ENCODE measurements at places on chromosomes 5 and 9.
A peak's percentile ranks its signal among the peaks of the same experiment; 100 is the strongest.

- DNase-seq = no peak
These were observed 26.6 kb upstream of the IL17B start for GRCh38 chr5:149405550-149406202.

DNA sequence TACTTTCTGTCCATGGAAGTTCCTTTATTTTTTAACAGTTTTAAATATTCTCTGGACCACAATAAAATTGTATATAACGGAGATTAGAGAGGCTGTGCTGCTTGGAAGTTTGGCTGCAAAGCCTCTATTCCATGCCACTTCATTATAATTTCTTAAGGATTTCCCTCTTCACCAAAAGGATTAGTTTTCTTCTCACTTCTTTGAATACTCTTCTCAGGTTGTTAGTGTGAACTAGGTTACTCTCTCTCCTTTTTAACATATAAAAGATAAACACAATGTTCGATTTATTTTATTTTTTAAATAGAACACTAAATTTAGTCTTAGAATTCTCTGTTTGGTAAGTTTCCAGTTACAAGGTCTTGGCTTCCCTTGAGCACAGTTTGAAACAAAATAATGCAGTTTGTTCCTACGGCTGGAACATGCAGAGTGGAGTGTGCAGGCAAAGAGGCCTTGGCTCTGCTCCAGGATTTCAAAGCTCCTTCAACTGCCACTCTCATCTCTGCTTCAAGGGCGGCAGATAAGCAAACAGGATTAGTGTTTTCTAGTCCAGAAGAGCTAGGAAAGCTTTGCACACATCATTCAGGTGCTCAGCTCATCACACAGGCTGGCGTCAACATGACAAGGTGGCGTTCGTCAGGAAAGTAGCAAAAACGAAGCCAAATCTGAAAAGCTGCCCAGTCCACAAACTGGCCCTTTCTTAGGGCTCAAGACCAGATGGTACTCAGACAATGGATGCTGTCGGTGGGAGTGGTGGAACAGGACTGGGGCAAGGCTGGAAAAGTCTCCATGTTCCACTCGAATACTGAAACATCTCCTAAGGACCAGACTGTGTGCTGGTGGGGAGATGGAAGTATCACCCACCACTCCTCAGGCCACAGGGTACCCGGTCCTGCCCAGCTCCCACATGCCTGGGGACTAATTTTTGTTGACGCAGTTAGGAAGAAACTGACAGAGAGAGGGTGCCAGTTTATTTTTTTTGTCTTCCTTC lies 286.6 kb downstream of the CRB2 start:
- no peak for DNase-seq

- no peak for DNase-seq
These were observed 45.8 kb downstream of the SRFBP1 start for GRCh38 chr5:122007546-122007945.

GRCh38 chr9:127463911-127464310 lies 12.6 kb downstream of the LRSAM1 start:
- DNase-seq = no peak

GRCh38 chr5:39158127-39158593 lies 61.2 kb downstream of the FYB1 start:
- no peak for DNase-seq

DNA sequence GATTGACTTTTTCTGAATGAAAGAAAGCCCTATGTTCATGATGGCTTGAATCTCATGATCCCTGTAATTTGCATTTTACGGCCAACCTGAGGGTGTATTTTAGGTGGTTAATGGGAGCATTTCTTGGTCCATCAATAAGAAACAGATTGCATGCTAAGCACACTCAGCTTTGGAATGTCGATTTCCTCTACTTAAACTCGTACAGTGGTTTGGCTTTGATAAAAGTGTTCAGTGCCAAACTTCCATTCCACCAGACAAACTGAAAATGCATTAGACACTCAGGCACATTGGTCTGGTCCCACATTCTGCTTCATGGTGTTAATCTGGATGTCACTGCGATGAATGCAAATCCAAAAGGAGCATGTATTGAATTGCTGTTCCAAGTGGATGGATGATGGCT lies 77.0 kb downstream of the VCAN start:
- DNase-seq = no peak

DNA sequence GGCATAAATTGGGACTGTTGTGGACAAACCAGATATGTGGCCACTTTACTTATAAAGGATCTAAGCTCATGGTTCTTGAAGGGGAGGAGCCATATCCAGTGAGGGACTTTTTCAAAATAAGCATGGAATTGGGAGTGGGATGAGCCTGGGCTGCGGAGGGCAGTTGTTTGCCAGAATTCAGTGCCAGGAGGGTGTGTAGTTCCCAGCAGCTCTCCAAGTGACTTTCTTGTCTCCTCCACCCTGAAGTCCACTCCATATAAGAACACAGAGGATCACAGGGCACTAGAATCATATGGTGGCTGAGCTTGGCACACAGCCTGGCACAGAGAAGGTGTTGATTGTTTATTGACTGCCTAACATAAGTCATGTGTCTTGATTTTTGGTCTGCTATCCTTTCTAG lies 121.1 kb downstream of the CAVIN4 start:
- DNase-seq = no peak

DNA sequence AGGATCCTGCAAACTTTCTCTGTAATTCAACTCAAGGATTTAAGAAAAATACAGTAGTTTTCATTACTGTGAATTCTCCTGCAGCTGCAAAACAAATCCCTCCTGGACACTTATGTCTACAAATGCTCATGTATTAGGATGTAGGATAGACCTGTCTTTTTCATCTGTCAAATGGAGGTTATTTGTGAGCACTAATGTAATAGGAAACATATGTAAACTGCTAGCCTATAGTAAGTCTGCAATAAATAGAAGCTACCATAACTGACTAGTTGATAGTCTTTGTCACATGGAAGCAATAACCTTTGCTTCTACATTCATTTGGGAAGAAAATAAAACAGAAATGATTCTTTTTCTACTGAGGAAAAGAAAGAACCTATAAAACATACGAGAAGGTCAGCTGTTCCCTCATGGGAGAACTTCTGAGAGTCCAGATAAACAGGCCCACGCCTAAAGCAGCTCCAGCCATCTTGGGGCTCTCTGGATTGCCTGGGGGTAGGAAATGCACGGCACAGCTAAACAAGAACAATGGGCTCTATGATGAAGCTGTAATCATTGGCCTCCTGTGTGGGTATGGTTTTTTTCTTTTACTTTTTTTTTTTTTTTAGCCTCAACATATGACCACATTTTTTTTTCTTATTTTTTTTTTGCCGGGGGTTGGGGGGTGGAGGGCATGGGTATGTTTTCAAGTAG lies 6.2 kb downstream of the KCNV2 start:
- DNase-seq = no peak

DNA sequence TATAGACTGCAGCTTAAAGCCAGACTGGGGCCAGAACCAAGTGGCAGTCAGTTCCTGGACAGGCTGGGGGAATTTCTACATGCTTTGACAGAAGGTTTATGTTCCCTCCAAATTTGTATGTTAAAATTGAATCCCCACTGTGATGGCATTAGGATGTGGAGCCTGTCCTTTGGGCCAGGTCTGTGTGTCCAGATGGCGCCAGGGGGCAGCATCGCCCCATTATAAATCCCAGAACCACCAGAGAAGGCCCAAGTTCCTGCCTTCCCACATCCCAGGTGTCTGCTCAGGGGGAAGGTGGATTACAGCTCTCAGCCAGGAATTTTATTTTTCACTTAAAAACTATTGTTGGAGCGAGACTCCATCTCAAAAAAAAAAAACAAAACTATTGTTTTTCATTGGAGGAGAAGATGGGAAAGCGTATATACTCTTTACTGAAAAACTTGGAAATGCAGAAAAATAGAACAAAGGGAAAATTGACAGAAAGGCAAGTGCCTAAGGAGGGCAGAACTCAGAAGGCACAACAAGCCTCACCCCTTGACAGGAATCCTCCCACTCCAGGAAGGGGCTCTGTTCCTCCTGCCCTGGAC lies 5.0 kb downstream of the IL3 start:
- no peak for DNase-seq

- DNase-seq = no peak
These were observed 93.4 kb downstream of the MPDZ start for GRCh38 chr9:13186091-13186490.

GRCh38 chr9:129653823-129654553 lies 11.5 kb upstream of the PRRX2 start:
- DNase-seq = no peak

- DNase-seq = peak; percentile 57
These were observed at the start of gene FGFR4 for GRCh38 chr5:177086654-177087397. Gene FGFR4, plus strand, starts transcription at chr5:177086915. Its CDS starts 2,688 bp downstream, at chr5:177089603.

DNA sequence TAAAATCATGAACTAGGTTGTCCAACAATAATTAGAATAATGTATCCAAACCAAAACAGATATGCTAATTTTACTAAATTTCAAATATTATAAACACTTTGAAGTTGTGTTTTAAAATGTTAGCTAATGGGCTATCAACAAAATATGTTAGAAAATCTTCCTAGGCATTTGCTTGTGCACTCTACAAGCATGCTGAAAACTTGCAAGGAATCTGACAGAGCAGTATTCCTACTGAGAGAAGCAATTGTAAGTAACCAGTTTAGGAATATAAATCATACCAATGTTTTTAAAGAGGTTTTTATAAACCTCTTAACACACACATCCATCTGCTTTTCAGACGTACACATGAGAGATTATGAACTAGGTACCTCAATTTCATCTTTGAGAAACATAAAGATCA lies 228.4 kb upstream of the TBCA start:
- no peak for DNase-seq

DNA sequence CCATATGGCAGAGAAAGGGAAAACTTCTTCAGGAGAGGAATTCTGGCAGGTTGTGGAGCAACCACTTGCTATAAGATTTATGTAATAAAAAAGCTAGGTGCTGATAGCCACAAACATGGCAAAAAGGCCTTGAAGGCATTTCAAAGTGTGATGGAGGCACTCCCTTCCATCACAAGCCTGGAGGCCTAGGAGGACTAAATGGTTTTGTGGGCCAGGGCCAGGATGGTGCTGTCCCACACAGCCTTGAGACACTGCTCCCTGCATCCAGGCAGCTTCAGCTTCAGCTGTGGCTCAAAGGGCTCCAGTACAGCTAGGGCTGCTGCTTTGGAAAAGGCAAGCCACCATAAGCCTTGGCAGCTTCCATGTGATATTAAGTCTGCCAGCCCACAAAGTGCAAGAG lies 632.8 kb downstream of the BRINP1 start:
- no peak for DNase-seq

DNA sequence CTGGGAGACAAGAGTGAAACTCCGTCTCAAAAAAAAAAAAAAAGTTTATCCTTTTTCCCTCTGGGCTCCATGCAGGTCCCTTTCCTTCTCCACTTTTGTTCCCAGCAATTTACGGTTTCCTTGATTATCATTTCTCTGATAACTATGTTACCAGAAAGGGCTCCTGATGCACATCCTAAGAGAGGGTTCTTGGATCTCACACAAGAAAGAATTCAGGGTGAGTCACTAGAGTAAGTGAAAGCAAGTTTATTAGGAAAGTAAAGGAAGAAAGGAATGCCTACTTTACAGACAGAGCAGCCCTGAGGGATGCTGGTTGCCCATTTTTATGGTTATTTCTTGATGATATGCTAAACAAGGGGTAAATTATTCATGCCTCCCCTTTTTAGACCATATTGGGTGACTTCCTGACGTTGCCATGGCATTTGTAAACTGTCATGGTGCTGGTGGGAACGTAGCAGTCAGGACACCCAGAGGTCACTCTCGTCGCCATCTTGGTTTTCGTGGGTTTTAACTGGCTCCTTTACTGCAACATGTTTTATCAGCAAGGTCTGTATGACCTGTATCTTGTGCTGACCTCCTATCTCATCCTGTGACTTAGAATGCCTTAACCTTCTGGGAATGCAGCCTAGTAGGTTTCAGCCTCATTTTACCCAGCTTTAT lies 13.5 kb upstream of the MELK start:
- no peak for DNase-seq

- no peak for DNase-seq
These were observed 31.7 kb upstream of the MEIKIN start for GRCh38 chr5:131977212-131977604.

DNA sequence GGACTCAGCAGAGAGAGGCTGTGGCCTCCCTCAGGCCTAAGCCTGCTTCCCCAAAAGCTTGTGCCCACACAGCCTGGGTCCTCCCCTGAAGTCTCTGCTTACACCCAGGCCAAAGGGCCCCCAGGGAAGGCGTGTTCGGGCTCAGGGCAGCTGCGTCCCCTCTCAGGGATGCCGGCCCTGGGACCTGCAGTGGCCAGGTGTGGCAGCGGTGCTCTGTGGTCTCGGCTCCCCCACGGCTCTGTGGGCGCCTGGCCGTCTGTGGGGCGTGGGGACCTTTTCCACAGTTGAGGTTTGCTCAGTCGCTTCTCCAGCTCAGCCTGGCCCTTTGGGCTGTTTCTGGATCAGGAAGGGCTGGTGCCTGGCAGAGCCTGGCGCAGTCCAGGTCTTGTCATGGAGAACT lies 75.9 kb downstream of the RXRA start:
- no peak for DNase-seq

- DNase-seq = no peak
These were observed 59.9 kb downstream of the GRAMD2B start for GRCh38 chr5:126483156-126483555.

DNA sequence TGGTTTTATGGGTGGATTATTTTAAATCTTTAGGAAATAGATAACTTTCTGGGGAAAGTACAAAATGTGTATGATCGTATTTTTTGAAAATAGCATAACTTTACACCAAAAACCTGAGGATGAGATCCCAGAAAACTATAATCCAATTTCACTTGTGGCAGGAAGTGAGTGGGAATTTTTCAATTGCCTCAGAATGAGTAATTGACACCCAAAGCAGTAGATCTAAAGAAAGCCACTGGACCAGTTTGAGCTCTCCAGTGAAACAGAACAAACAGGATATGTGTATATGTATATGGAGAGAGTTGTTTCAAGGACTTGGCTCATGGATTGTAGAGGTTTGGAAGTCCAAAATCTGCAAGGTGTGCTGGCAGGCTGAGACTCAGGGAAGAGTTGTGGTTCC lies 109.2 kb upstream of the SHB start:
- DNase-seq = no peak

DNA sequence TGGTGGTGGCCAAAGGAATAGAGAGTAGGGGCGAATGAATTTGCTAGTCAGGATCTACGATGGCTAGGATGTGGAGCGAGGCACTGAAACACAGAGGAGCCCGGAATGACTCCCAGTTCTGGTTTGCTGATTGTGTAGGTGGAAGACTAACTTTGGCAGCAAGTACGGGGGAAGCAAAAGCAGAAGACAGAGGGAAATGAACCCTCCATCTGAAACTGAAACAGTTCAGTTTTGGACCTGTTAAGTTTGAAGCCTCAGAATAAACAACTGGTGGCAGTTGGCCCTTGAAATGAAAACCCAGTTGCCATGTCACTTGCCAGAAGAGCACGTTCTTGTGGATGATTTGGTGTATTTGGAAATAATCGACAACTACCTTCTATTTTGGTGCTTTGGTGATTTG lies 15.4 kb upstream of the SMIM15 start:
- DNase-seq = no peak

DNA sequence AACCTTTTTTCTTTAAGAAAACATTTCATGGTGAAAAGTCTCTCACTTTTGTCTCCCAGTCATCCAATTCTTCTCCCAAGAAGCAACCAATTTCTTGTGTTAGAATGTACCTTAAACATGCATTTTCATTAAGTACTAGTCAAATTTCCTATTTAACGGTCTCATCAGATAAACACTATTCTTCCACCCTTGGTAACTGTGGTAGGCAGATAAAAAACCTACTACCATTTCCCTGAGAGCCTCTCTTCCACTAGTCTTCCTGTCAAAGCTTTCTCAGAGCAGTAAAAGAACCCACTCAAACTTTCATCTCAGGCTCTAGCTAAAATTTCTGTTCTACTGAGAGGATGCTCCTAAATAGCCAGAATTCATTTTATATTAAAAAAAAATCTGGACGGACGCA lies 10.9 kb downstream of the GNE start:
- no peak for DNase-seq
